Muscle of back (tissue), 13 donors: ENCODE measurements at places on chromosomes 13 and 19. TPM values are rescaled to one million over a fixed set of nuclear protein-coding genes. Genes with fewer than 3 reads are reported as not detected.

AP1M2 gene
- polyA plus RNA-seq: 0.39 TPM

C1QTNF9B gene
- 3.0 TPM for polyA plus RNA-seq

MTRF1 gene
- 7.6 TPM for polyA plus RNA-seq

NLRP9 gene
- polyA plus RNA-seq: not detected

PRTN3 gene
- 2.6 TPM for polyA plus RNA-seq

MISP3 gene
- polyA plus RNA-seq: 1.1 TPM

SBK2 gene
- 2.5 TPM for polyA plus RNA-seq

KLF2 gene
- 40.4 TPM for polyA plus RNA-seq

CLEC4M gene
- 0.37 TPM for polyA plus RNA-seq

KIR2DL4 gene
- not detected for polyA plus RNA-seq

PSG3 gene
- 0.13 TPM for polyA plus RNA-seq

IGFL2 gene
- polyA plus RNA-seq: not detected

SOX1 gene
- not detected for polyA plus RNA-seq

POSTN gene
- polyA plus RNA-seq: 3,155 TPM
